A549 treated with DMSO at 1 μM for 4 hours (cell line): ENCODE measurements at places on chromosomes 6 and 20. TPM values are rescaled to one million over a fixed set of nuclear protein-coding genes. Genes with fewer than 3 reads are reported as not detected.

The TMEM217 gene
- total RNA-seq, result 0.66 to 1.0 TPM (median 0.85 TPM) in 5 replicates

The BPIFB6 gene
- not detected in 5 replicates for total RNA-seq

The CAPN11 gene
- not detected in 5 replicates for total RNA-seq

The CLPSL1 gene
- not detected in 5 replicates for total RNA-seq

The AK9 gene
- 0.94 to 1.8 TPM (median 1.2 TPM) in 5 replicates for total RNA-seq

The DDX39B gene
- total RNA-seq, result 352 to 407 TPM (median 386 TPM) in 5 replicates

The FKBP1C gene
- 2.0 to 2.7 TPM (median 2.2 TPM) in 5 replicates for total RNA-seq

The TPD52L1 gene
- total RNA-seq, result 43.9 to 52.4 TPM (median 45.8 TPM) in 5 replicates

The HLA-DPA1 gene
- 0.10 TPM in 1 of 5 replicates, not detected in the others for total RNA-seq

The SLC22A2 gene
- total RNA-seq, result 0.06 TPM in 1 of 5 replicates, not detected in the others

The KHDC1L gene
- total RNA-seq, result 0.20 to 0.81 TPM (median 0.35 TPM) in 4 of 5 replicates, not detected in the other

The RNF217 gene
- 4.9 to 8.0 TPM (median 6.9 TPM) in 5 replicates for total RNA-seq

The DCDC2 gene
- 3.3 to 4.1 TPM (median 3.8 TPM) in 5 replicates for total RNA-seq

The TGM6 gene
- total RNA-seq, result not detected in 5 replicates
